ENCODE measurements at places on chromosomes 16 and 17. TPM values are rescaled to one million over a fixed set of nuclear protein-coding genes. Genes with fewer than 3 reads are reported as not detected.

The NRN1L gene
- polyA plus RNA-seq = 0.31 TPM

The DCAKD gene
- 49.7 TPM for polyA plus RNA-seq

The FZD2 gene
- polyA plus RNA-seq = 42.2 TPM

The ZSCAN10 gene
- not detected for polyA plus RNA-seq

The GP1BA gene
- 1.4 TPM for polyA plus RNA-seq

The IKZF3 gene
- 0.21 TPM for polyA plus RNA-seq

Measured in right renal pelvis (tissue), 4 donors.